ENCODE measurements at places on chromosomes 2 and 18. TPM values are rescaled to one million over a fixed set of nuclear protein-coding genes. Genes with fewer than 3 reads are reported as not detected.

Gene MALL
- not detected for polyA plus RNA-seq

Gene EIPR1
- 32.2 TPM for polyA plus RNA-seq

Gene CNGA3
- polyA plus RNA-seq, result not detected

Gene RSAD2
- 1.4 TPM for polyA plus RNA-seq

Gene ST8SIA5
- not detected for polyA plus RNA-seq

Gene KIAA1328
- polyA plus RNA-seq, result 9.1 TPM

Gene TMX3
- polyA plus RNA-seq, result 37.7 TPM

Gene SLC40A1
- polyA plus RNA-seq, result 0.20 TPM
